Calu3 (cell line): ENCODE measurements at places on chromosomes 3 and 15.
A peak's percentile ranks its signal among the peaks of the same experiment; 100 is the strongest.

DNA sequence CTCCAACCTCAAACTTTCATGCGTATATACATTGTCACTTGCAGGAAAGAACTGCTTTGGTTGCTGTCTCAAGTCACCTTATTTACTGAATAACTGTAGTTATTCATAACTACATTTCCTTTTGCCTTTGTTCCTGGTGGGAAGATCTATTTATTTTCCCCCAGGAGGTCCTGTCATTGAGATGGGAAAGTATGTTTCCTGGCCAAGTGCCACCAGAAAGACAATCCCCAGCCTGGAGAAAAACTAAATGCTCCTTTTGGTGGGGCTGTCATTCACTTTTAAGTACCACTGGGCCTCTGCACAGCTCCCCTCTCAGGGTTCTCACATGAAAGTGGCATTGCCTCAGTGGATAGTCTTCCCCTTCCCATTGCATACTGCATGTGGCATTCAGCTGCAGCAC, 59.8 kb downstream of the LRRC3B start:
- no peak for DNase-seq

- DNase-seq: no peak
Observed at GRCh38 chr3:147521646-147522045, 112.5 kb downstream of the ZIC1 start.

GRCh38 chr15:91384189-91384730, 284.2 kb downstream of the SV2B start:
- DNase-seq: no peak

- no peak for DNase-seq
Observed at GRCh38 chr15:38888701-38889221, 324.1 kb upstream of the RASGRP1 start.

GRCh38 chr3:138539352-138539751, 54.7 kb downstream of the CEP70 start:
- no peak for DNase-seq

GRCh38 chr3:127697551-127698240, 24.9 kb downstream of the ABTB1 start:
- peak; percentile 73 for DNase-seq

GRCh38 chr3:189567766-189568420, 63.3 kb upstream of the TP63 start:
- DNase-seq: no peak

GRCh38 chr15:85624291-85624801, 170.4 kb downstream of the KLHL25 start:
- DNase-seq: no peak

GRCh38 chr3:8578282-8578681, 66.3 kb downstream of the SSUH2 start:
- no peak for DNase-seq

DNA sequence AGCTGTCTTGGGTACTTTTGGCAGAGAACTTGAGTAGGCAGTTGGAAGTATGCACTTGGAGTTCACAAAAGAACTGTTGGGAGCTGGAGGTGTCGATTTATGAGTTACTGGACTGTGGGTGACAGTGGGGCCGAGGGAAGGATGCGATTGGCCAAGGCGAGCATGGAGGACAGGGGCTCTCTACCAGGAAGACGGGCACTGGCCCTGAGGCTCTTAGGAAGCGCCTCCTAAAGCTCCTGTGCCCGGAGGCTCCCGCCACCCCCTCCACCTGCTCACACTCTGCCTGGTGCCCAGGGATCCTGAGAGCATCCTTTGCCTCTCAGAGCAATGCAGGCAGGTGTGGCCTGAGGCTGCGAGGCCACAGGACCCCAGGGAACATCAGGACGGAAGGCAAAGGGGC, 69.0 kb downstream of the CRTC3 start:
- DNase-seq: no peak

DNA sequence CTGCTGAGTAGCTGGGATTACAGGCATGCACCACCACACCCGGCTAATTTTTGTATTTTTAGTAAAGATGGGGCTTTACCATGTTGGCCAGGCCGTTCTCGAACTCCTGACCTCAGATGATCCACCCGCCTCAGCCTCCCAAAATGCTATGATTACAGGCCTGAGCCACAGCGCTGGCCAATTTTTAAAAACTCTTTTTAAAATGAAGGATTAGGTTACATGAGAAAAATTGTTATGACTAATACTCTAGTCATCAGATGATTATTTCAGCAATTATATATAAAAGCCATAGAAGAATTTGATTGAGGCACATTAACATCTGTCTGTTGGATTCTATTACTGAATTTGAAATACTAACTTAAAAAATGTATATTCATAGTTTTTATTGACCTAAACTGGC, 134.1 kb upstream of the MNS1 start:
- DNase-seq: no peak

- no peak for DNase-seq
Observed at GRCh38 chr3:164524201-164524600, 554.1 kb downstream of the SI start.

GRCh38 chr15:29560896-29561295, 261.4 kb downstream of the TJP1 start:
- no peak for DNase-seq

GRCh38 chr15:39699516-39700374, 82.9 kb downstream of the FSIP1 start:
- DNase-seq: no peak

- no peak for DNase-seq
Observed at GRCh38 chr3:11480663-11481298, 162.9 kb downstream of the VGLL4 start.

DNA sequence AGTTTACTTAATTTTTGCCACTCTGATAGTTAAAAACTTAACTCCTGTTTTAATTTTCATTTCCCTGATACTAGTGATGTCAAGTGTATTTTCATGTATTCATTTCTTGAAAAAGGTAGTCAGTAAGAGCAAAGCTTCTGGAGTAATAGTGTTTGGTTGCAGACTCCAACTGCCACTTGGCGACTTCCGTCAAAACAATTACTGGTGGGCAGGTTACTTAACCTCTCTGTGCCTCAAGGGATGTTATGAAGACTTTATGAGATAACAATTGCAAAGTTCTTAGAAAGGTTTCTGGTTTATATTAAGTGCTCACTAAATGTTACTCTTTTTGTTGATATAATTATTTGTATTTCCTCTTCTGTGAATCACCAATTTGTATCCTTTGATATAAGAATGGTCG, 129.7 kb downstream of the NFKBIZ start:
- DNase-seq: no peak

GRCh38 chr15:63407612-63408011, 26.0 kb upstream of the CA12 start:
- DNase-seq: no peak

DNA sequence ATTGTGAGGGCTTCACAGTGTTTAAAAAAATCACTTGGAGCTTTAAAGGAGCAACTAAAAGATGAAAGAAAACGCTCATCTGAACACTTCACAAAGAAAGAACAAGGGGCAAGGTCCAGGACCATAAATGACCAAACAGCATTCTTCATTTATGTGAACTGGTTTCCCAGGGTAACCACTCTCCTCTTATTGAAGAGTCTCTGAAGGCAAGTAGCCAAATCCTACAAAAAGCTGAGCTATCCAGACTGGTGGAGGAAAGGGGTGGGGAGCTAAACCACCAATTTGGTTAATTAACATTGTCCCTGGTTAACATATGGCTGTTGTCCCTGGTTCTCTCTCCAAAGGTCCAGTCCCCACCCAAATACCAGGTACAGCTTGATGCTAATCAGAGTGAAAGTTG, 58.1 kb downstream of the OSBPL10 start:
- no peak for DNase-seq

- DNase-seq: no peak
Observed at GRCh38 chr15:97691078-97691477, 269.4 kb upstream of the ARRDC4 start.

GRCh38 chr3:55180936-55181535, 253.2 kb upstream of the LRTM1 start:
- peak; percentile 34 for DNase-seq

DNA sequence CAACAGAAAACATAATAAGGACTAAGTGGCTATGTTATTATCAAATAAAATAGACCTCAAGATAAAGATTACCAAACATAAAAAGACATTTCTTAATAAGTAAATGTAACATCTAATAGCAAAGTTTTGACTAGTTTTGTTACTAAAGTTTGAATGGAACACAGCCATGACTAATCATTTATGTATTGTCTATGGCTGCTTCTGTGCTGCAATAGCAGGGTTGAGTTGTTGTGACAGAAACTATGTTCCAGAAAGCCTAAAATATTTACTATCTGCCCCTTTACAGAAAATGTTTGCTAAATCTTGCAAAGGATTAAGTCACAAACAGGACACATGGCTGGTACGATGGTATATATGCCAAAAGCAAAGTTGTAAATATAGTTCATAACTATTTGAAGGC, 37.9 kb upstream of the MYH15 start:
- DNase-seq: no peak

- DNase-seq: no peak
Observed at GRCh38 chr15:95444860-95445259, 885.6 kb upstream of the NR2F2 start.

GRCh38 chr15:77573802-77574201, 58.9 kb downstream of the LINGO1 start:
- DNase-seq: no peak

DNA sequence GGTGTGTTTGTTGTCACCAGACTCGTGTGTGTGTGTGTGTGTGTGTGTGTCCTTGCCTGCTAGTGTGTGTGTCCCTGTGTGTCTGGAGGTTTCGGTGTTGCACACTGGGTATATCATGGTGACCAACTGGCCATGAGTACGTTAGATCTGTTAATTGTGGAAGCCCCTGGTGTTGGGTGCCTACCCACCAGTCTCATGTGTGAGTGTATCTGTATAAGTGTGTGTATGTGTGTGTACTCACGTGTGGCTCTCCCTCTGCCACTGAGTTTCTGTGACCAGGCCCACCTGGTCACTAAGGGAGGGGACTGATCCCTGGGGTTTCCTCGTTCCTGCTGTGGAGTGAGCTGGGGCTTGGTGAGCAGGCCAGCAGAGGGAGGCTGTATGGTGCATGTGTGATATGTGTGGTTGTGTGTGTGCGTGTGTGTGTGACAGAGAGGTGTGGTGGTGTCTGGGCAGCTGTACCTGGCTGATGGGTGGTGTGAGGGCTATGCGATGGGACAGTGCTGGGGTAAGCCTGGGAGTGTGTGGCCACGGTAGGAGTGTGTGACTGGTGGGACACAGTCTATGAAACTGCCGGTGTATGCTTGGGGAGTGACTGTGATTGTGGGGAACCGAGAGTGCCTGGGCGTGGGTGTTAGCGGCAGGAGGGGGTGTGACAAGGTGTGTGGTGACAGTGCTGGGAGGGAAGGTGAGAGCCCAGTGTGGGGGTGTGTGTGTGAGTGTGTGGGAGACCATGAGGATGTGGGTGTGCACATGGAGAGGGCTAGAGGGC, 1.8 kb downstream of the PRKCD start:
- peak; percentile 26 for DNase-seq

GRCh38 chr3:196941729-196942225, 551 bp downstream of the NCBP2 start:
- DNase-seq: peak; percentile 59

GRCh38 chr3:59318881-59319280, 269.1 kb upstream of the CFAP20DC start:
- DNase-seq: no peak

DNA sequence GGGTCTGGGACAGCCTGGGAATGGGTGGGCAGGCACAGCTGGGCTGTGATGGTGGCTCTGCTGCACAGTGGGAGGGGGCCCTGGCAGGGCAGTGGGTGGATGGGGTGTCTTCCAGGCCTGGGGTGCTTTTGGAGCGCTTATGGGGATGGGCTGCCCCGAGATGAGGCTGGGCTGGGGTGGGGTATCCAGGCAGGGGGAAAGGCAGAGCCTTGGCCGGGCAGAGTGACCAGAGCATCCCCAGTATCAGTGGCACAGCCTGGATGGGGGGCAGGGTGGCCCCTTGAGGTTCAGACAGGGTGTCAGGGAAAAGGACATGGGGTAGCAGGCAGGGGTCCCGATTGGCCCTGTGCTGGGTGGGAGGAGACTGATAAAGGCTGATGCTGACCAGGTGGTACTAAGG, 26.6 kb downstream of the HDAC11 start:
- no peak for DNase-seq

DNA sequence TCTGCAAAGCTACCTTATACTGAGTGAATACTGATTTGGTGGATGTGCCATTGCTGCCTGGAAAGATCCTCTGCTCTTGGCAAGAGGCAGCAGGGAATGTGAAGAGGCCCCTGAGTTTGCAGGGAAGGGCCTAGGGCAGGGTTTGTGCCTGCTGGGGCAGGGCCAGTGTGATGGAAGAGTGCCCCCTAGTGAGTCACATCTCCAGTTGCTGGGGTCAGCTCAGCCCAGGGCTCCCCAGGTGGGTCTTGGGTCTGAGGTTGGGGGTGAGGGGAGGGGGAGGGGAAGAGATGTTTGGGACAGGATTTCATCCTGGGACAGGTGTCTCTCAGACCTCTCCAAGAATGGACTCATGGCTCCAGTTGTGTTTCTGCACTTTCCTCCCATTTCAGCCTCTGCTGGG, 4.1 kb upstream of the AMOTL2 start:
- DNase-seq: peak; percentile 76

GRCh38 chr15:93028632-93029213, 60.3 kb downstream of the RGMA start:
- DNase-seq: no peak

DNA sequence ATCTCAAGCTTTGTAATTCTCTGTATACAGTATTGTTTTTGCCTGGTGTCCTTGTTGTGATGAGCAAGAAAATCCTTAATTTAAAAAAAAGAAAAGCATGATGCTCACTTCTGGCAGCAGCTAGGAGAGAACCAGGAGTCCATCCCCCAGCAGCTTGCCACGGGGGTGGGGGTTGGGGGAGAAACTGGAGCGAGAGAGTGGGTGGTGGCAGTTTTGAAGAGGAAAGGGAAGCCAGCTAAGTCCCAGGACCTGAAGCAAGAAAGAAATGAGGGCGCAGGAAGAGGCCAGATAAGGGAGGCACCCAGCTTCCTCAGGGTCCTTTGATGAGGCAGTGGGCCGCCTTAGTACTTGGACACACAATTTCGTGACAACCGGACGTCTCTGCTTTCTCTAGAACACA, 23.5 kb downstream of the CHAC1 start:
- no peak for DNase-seq

GRCh38 chr3:124671106-124671505, 59.1 kb upstream of the UMPS start:
- no peak for DNase-seq

DNA sequence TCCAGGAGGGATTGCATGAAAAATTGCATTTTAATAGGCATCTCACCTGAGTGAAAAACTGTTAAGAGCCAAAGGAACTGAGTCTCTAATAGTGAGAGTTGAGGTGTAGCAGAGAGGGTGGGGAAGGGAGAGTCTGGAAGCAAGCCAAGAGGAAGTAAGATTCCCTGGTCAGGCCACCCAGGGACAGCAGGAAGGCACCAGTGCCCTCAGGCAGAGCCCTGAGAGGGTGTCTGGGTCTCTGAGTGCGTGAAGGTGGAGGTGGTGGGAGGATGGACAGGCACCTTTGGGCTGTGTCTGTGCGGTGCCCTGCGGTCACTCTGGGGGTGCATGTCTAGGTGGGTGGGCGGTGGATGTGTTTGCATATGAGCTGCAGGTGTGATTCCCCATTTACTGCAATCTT, 300.4 kb upstream of the ROPN1 start:
- peak; percentile 55 for DNase-seq

GRCh38 chr3:127698691-127699415, 26.1 kb downstream of the ABTB1 start:
- no peak for DNase-seq

GRCh38 chr3:171384101-171384891, 75.9 kb downstream of the TNIK start:
- no peak for DNase-seq
